Breast epithelium (tissue), 4 donors: ENCODE measurements at places on chromosomes 16 and 17. TPM values are rescaled to one million over a fixed set of nuclear protein-coding genes. Genes with fewer than 3 reads are reported as not detected.

Gene NTN3
- total RNA-seq: not detected

Gene OR1F1
- total RNA-seq: not detected

- H3K4me3 ChIP-seq: no peak overlapping the region
- no peak for DNase-seq
- H3K27me3 ChIP-seq: no peaks in the 10 kb centered on the region
These were observed 87.2 kb upstream of the SMIM36 start for GRCh38 chr17:55598495-55598894.

DNA sequence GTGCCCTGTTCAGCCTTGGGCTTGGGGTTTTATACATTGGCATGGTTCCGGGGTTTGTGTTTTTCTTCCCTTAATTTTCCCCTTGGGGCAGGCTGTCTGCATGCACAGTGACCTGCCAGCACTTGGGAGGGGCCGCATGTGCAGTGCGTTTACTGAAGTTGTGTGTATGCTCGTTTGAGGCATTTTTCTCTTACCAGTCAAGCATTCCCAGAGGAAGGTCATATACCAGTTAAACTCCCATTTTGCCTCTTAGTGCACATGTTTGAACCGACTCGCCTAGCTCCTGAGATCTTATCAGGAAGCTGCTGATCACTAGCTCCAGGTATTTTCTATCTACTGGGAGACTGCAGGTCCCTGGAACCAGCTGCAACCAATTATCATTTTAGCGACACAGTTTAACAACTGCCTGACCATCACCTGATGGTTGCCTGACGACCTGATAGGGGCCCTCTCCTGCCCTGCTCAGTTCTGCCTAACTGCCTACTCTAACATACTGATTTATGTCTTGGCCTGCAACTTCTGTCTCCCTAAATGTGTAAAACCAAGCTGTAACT, 51.4 kb downstream of the MFSD11 start:
- H3K4me1 ChIP-seq: no peaks in the 10 kb centered on the region
- no peak overlapping the region for H3K4me3 ChIP-seq
- no peak for DNase-seq
- H3K27me3 ChIP-seq: no peaks in the 10 kb centered on the region
- no peak overlapping the region for H3K27ac ChIP-seq

- no peak overlapping the region for H3K27ac ChIP-seq
- no peak for DNase-seq
- H3K4me1 ChIP-seq: no peaks in the 10 kb centered on the region
- peaks cover 10% of the 10 kb centered on the region for H3K36me3 ChIP-seq
- H3K4me3 ChIP-seq: no peak overlapping the region
These were observed 8.2 kb downstream of the SPAG7 start for GRCh38 chr17:4959261-4959965.

DNA sequence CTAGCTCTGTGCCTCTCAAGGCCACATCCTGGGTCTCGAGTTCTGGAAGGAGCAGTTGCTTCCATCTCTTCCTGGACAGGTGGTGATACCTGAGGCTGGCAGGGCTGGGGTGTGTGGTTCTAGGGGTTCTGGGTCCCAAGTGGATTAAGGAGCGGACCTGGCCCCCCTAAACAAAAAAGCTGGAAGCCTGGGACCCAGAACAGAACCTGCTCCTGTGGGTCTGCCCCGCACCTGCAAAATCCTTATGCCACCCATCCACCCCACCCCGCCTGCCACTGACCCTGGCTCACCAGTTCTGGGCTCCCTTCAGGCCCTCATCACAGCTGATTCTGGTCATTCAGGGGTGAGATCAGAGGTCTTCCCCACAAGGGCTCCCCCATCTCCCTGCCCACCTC, 44.8 kb downstream of the ADCY7 start:
- no peak for DNase-seq
- H3K4me1 ChIP-seq: no peaks in the 10 kb centered on the region
- H3K4me3 ChIP-seq: no peak overlapping the region
- H3K27ac ChIP-seq: no peak overlapping the region
- H3K36me3 ChIP-seq: no peaks in the 10 kb centered on the region
- H3K27me3 ChIP-seq: no peaks in the 10 kb centered on the region
